Stimulated activated CD4-positive, alpha-beta T cell treated with anti-CD3 and anti-CD28 coated beads, TNF-alpha, amount 100 ng/mL, for 4 hours (primary cell): ENCODE measurements at places on chromosomes 4 and X.

GRCh38 chr4:39502019-39502663 lies 25.1 kb downstream of the UGDH start:
- DNase-seq: no peak

GRCh38 chr4:73608689-73609594 lies 11.3 kb downstream of the RASSF6 start:
- DNase-seq: no peak

DNA sequence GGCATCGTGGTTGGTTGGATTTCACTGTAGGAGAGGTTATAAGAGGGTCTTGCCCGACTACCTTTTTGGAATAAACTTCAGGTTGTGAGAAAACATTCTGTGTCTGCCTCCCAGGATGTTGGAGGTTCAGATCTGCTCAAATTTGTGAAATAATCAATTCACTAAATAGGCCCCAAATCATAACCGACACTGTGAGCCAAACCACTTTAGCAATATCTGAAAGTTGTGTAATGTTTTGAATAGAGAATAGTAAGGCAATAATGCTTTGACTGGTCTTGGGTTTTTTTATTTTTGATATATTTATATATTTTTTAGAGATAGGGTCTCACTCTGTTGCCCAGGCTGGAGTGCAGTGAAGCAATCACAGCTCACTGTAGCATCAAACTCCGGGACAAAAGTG lies 131.2 kb downstream of the GLRA3 start:
- DNase-seq: no peak

DNA sequence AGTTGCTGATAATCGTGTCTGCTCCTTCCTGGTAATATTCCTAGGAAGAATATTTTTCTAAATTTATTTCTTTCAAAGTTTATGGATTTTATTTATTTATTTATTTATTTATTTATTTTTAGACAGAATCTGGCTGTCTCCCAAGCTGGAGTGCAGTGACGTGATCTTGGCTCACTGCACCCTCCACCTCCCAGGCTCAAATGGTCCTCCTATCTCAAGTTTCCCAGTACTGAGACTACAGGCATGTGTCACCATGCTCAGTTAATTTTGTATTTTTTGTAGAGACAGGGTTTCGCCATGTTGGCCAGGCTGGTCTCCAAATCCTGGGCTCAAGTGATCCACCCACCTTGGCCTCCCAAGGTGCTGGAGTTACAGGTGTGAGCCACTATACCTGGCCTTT lies 48.9 kb downstream of the PDLIM5 start:
- no peak for DNase-seq
